Neuronal stem cell (in vitro differentiated cells): ENCODE measurements at places on chromosomes 12 and 14.

- DNase-seq, result peak; percentile 62
These were observed 14.2 kb upstream of the TXNRD1 start for GRCh38 chr12:104201238-104202001.

GRCh38 chr12:77118696-77119095 lies 53.3 kb upstream of the E2F7 start:
- no peak for DNase-seq

DNA sequence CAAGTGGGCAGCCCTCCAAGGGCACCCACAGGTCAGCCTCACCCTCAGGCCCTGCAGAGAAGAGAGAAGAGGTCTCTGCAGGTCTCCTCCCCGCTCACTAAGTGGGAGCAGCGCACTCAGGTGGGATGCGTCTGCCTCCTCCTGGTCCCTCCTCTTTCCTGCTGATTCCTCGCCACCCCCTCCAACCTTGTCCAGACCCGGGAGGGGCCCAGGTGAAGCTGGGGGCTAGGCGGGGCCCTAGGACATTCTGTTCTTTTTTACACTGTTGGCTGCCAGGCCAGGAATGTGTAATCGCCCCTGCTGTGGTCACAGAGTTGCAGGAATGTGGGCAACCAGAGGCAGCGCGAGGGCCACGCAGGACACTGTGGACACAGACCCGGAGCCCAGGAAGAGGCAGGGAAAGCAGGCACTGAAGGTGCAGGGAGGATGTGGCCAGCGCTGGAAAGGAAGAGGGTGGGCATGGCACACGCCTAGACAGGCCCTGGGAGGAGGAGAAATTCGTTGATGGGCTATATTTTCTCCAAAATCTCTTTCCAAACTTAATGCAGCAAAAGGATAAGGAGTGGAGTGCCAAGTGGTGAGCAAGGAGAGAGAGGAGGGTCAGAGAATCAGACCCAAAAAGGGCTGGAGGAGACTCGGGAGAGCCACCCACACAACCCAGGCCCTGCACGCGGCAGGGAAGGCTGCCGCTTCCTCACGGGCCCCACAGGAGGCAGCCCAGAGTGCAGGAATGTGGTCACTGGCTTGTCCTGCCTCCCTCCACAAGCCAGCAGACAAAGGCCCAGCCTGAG lies 911 bp upstream of the SCNN1A start:
- DNase-seq, result no peak

GRCh38 chr12:12017135-12017581 lies 53.6 kb upstream of the BCL2L14 start:
- DNase-seq, result no peak

- DNase-seq, result no peak
These were observed 55.0 kb downstream of the CCDC85C start for GRCh38 chr14:99548871-99549515.

- no peak for DNase-seq
These were observed 70.7 kb upstream of the SSTR1 start for GRCh38 chr14:38137005-38137404.

DNA sequence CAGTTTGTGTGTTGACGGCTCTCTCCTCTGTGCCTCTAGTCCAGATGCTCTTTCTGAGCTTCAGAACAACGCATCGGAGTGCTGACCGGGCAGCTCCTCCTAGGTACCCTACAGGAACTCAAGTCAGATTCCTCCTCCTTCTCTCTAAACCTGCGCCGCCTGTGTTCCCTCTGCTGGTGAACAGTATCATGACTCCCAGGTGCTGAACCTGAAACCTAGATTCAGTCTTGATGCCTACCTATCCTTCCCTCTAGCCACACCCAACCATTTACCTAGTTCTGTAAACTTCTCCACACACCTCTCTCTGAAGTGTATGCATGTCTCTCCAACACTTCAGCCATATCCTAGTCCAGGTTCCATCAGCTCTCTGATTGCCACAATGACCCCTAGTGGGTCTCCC lies 112.7 kb downstream of the EFCAB11 start:
- no peak for DNase-seq
